ENCODE measurements at places on chromosomes 13 and 19. TPM values are rescaled to one million over a fixed set of nuclear protein-coding genes. Genes with fewer than 3 reads are reported as not detected.

Gene KLK15
- polyA plus RNA-seq: not detected

Gene LYL1
- 3.9 TPM for polyA plus RNA-seq

Gene SPTBN4
- polyA plus RNA-seq: 2.2 TPM

Gene MYO1F
- 10.5 TPM for polyA plus RNA-seq

Gene GGN
- polyA plus RNA-seq: 1.0 TPM

Gene BEST2
- polyA plus RNA-seq: 0.13 TPM

Gene IL12RB1
- 0.23 TPM for polyA plus RNA-seq

Gene MATK
- polyA plus RNA-seq: 1.9 TPM

Gene FGF22
- polyA plus RNA-seq: 1.1 TPM

Gene CKM
- polyA plus RNA-seq: 0.50 TPM

Gene SPRED3
- polyA plus RNA-seq: 0.90 TPM

Gene PEG3
- polyA plus RNA-seq: 101 TPM

Gene RGL3
- polyA plus RNA-seq: 76.9 TPM

Gene TDRD12
- polyA plus RNA-seq: 0.88 TPM

Gene ALOX5AP
- 5.4 TPM for polyA plus RNA-seq

Gene ZNF549
- polyA plus RNA-seq: 12.5 TPM

Gene NCR1
- polyA plus RNA-seq: not detected

Gene FPR1
- 1.2 TPM for polyA plus RNA-seq

Gene RAB8A
- 96.3 TPM for polyA plus RNA-seq

Gene IGLON5
- 4.6 TPM for polyA plus RNA-seq

Gene VMAC
- 10.9 TPM for polyA plus RNA-seq

Measured in renal cortex interstitium (tissue), 15 donors.